ENCODE measurements at places on chromosomes 4 and X. TPM values are rescaled to one million over a fixed set of nuclear protein-coding genes. Genes with fewer than 3 reads are reported as not detected.

DNA sequence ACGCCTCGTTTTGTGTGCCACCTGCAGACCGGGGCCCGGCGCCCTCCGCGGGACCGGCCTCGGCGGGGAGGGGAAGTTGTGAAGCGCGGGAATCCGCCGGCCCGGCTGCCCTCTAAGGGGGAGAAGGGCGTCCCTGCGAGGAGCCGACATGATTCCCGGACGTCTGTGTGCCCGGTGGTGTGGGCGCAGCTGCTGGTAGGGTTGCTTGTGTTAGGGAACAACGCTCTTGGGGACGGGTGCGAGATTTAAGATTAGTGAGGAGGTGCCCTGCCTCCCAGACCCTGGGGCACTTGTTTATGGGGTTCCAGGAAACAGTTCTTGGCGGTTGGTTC is 627 bp downstream of the CDKN2AIP start:
- no peak for DNase-seq

GRCh38 chrX:10326578-10326977 is 169.8 kb downstream of the CLCN4 start:
- no peak for DNase-seq

DNA sequence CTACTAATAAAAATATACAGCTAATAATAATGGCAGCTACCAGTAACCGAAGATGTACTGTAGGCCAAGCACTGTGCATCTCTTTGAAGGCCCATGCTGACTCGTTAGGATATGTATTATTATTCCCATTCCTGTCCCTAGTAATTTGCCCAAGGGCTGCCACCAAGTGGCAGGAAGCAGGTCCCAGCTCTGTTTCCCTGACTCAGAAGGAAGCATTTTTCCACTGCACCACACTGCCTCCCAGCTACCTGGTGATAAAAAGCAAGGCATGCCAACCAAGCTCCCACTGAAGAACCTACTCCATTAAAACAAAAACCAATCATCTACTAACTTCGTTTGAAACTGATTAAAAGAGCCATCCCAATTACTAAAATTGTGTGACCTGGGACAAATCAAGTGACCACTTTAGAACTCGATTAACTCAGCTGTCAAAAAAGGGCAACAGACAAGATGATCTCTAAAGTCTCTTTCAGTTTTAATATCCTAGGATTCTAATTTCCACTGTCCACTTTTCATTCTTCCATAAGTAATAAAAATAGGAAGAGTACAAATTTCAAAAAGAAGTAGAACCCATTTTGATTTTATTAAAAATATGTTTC is 24.3 kb upstream of the PGM2 start:
- no peak for DNase-seq

- no peak for DNase-seq
Observed at GRCh38 chr4:145530189-145530588, 48.5 kb downstream of the SMAD1 start.

Gene HTR2C
- not detected for polyA plus RNA-seq

Gene SSX3
- not detected for polyA plus RNA-seq

Gene CCDC110
- 2.1 TPM for polyA plus RNA-seq

All from muscle of arm (tissue), 14 donors.